ENCODE measurements at places on chromosomes 6 and 20.

DNA sequence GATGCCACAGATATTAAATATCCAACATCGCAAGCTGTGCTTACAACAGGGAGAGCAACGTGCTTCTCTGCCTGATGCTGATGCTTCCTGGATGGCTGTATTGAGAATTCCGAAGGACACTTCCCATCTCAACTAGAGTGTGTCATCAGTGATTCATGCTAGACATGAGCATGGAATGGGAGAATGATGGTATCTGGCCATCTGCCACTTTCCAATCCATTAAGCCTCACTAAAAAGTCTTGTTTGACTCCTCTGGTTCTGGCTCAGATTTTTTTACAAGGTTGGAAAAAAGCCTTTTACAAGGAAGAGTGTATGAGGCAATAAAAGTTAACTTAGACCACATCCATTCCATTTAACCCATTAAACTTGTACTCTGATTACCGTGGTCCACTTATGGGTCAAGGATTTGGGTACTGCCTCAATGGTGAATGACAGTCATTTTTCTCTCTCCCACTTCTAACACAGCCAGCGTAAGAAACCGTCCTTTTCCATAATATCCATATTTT lies 265.3 kb downstream of the UST start:
- DNase-seq: no peak

GRCh38 chr6:137864812-137865508 lies 2.1 kb upstream of the TNFAIP3 start:
- no peak for DNase-seq

DNA sequence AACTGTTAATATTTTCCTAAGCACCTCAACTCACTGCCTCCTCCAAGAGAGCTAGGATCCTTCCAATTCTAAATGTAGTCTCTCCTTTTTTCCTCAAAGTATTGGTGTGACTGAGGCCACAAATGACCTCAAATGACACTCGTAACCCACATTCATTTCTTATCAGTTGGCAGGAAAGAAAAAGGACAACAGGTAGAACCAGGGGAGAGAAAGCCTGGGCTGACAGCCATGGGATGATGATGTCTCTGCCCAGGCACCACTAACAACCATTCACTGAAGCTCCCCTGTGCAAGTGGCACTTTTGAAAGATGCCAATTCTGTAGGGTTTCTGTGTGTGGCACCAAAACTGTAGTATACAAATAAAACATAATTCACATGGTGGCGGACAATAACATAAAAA lies 7.4 kb downstream of the ZBTB24 start:
- no peak for DNase-seq

GRCh38 chr6:87848616-87849015 lies 146.6 kb upstream of the AKIRIN2 start:
- no peak for DNase-seq

GRCh38 chr20:34880215-34880850 lies 3.9 kb downstream of the ACSS2 start:
- no peak for DNase-seq

DNA sequence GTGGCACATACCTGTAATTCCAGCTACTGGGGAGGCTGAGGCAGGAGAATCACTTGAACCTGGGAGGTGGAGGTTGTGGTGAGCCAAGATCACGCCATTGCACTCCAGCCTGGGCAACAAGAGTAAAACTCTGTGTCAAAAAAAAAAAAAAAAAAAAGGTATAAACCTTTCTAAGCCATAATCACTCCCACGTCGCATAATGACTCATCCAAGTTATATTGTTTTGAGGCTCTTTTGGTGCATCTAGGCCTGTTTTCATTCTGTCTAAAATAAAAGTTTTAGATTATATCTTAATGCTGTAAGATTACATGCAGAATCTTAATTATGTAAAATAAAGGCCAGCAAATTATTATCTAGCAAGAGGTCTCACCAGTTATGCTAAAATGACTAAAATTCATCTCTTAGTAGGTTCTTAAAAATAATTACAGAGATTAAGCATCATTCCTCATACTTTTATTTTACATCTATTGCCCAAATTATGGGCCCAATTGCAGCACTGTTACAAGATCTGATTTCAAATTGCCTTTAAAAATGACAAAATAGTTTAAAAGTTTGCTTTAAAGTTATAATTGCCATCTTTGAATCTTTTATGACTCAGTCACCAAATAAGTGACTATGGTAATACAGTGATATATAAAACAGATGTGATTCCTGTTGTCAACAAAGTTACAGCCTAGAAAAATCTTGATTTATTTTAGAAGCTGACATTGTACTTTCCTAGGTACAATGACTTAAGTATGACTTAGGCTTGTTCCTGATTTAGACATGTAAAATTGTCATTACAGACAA lies 10.4 kb upstream of the SUMO4 start:
- DNase-seq: no peak

DNA sequence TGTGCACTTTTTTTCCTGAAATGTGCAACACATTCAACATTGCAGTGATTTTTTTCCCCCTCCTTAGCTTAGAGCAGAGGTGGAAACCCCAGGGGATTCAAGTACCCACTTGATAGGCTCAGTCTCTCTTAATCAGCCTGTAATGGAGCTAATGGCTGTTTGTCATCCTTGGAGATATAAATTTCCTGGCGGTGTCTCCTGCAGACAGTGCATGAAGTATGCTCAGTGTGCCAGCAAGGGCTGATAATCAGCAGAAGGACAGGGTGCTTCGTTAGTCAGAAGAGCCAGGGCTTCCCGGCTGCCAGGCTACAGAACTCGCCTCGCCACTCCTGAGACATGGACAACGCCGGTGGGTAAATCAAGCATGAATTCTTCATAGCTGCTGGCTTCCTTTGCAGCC lies 69.8 kb upstream of the PHACTR2 start:
- DNase-seq: no peak

- DNase-seq: no peak
These were observed 40.3 kb upstream of the PDE7B start for GRCh38 chr6:135811170-135811569.

- DNase-seq: no peak
These were observed 203.4 kb upstream of the KCNQ5 start for GRCh38 chr6:72418495-72418894.

DNA sequence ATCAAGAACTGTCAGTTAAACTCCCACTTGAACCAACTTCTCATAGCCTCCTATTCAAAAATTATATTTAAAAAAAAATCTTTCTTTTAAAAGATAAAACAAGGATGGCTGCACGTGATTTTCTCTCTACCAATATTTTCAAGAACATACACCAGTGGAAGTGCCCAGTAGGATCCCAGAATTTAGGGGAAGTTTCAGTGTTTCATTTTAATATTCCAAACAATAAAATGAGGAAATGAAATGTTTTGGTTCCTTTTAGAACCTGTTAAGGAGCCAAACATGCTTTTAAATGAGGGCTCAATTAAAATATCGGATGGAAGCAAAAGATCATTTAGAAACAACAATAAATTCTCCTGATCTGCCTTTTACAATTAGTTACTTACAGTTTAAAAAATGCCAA lies 26.4 kb upstream of the PRELID3B start:
- no peak for DNase-seq

DNA sequence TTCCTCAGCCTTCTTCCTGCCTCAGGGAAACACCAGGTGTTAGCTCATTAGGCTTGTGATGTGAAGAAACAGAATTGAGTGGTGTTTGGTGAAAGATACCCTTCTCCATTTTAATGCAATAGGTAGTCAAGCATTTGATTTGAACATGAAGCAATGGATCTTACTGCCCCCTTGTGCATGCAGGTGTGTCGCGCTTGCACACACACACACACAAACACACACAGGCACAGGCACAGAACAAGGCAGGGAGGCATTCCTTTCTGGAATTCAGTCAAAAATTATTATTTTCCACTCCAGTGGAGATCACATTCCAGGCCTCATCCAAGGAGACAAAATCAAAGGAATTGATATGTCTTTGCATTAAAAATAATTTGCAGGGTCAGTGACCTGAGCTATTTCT lies 667.0 kb upstream of the MARCKS start:
- no peak for DNase-seq

GRCh38 chr6:100176311-100176950 lies 182.4 kb upstream of the MCHR2 start:
- DNase-seq: no peak

DNA sequence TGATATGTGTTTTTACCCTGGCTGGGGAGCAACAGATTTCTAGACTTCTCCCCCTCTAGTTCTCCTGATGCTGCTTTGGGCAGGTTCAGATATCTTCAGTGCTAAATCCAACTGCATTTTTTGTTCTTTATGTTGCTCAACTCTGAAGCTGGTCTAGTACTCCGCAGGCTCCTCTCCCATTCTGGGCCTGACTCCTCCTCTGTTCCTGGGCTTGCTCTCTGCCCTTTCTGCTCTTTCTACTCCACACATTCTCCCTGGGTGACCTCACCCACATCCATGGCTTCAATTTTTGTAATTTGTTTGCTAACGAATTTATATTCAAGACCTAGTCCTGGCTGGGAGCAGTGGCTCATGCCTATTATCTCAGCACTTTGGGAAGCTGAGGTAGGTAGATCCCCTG lies 6.4 kb downstream of the FYN start:
- DNase-seq: no peak

- no peak for DNase-seq
These were observed 74.6 kb upstream of the KCNG1 start for GRCh38 chr20:51097351-51098120.

- no peak for DNase-seq
These were observed 478 bp upstream of the MTHFD1L start for GRCh38 chr6:150865043-150865405.

DNA sequence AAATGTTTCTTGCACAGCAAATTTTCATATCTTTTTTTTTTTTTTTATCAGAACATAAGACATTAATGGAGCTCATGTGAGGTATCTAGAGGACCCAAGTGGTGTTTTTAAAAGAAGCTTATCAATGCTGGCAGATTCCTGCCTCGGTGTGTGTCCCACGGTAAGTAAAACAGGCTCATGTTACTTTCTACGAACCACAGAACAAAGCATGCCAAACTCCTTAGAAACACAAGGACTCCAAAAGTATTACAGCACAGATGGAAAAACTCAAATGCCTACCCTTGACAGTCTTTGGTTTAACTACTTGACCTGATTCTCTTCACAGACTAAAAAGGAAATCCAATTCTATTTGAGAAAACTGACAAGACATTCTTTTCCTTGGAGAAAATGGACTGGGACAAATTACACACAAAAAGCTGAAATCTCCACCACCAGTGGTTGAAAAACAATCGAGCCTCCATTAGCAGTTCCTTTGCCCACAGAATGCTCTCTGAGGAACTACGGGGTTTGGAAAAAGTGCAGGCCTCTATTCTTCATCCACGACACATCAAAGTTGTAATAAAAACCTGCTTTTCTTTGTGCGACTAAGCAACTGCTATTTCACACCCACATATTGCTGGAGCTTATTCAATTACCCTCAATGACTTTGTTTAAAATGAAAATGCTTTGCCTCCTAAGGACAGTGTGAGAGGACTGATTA lies 5.4 kb downstream of the METTL24 start:
- no peak for DNase-seq
